ENCODE measurements at places on chromosomes 1 and 21.

GRCh38 chr1:108051631-108052377, 86.8 kb upstream of the VAV3 start:
- DNase-seq, result no peak

- no peak for DNase-seq
Observed at GRCh38 chr1:20956272-20956671, 169.2 kb upstream of the HP1BP3 start.

DNA sequence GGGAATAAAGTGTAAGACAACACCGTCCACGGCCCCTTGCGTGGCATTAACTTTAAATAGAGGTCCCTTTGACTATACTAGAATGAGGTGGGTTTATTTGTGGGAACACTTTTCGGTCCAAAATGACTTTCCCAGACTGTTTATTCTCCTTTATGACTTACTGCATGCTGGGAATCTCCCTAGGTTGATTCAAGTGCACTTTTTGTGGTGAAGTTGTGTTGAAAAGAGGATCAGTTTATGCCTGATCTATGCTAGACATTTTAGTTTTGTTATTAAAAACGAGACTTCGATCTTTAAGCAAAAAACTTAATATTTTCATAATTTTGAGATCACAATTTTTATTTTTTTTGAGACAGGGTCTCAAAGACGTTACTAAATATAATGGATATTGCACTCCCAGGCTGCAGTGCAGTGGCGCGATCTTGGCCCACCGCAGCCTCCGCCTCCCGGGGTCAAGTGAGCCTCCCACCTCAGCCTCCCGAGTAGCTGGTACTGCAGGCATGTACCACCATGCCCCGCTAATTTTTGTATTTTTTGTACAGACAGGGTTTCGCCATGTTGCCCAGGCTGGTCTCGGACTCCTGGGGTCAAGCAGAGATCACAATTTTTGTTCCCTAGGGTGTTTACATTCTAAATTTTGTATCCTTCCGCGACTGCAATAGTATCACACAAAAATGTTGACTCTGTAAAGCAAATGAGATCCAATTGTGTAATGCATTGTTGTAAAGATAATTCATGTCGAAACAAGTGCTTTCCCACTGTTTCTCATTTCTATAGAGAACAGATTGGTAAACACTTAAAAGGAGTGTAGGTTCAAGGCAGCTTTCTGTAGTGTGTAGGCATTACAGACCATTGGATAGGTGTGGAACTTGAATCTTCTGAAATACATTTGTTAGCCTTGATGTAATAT, 1.6 kb downstream of the CDC42 start:
- DNase-seq, result no peak

GRCh38 chr1:55718758-55719671, 503.9 kb upstream of the USP24 start:
- DNase-seq, result peak; percentile 100

GRCh38 chr21:25589887-25590286, 17.4 kb downstream of the MRPL39 start:
- DNase-seq, result no peak

DNA sequence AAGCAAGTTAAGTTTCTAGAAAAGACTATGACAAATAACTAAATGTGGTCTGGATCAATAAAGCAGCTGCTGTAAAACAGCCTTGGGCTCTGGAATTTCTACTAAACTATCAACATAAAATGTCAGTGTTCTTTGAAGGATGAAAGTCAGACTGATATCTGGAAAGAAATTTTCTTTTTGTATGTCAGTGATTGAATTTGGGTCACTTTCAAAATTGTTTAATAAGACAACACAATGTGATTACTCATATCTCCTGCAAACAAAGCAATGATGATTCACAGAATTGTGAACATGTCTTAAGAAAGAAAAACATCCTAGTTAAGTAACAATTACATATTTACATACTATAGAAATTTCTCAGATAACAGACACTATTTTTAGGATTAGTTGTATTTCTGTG, 826.4 kb downstream of the PLA2G4A start:
- DNase-seq, result no peak

DNA sequence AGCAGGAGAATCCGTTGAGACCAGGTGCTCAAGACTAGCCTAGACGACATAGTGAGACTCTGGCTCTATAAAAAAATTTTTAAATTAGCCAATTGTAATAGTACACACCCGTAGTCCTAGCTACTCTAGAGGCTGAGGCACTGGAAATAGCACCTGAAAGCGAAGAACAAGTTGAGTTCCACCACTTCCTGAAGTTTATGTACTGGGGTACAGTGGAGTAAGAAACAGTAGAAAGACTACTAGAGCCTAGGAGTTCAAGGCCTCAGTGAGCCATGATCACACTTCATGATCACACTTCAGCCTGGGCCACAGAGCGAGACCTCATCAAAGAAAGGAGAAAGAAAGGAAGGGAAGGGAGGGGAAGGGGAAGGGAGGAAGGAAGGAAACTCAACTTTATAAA, 19.8 kb downstream of the RSBN1 start:
- no peak for DNase-seq

DNA sequence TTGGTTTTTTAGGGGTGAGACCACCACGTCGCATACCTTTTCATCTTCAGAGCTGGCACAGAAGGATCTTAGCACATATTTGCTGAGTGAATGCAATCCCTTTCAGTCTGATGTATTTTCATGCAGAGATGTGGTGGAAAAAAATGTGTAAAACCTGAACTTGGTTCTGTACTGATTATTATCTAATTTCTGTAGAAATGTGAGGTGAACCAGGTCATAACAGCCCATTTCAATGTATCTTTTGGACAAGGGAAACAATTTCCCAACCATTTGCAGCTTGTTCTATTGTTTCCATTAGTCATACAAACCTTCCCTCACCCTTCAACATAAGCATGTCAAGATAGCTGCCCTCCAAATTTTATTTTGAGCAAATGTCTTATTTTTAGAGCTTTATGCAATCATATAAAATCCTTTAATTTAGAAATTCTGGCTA, 46.8 kb upstream of the RUNX1 start:
- DNase-seq, result peak; percentile 62

GRCh38 chr1:61358770-61359455, 276.6 kb downstream of the NFIA start:
- DNase-seq, result no peak

GRCh38 chr1:223707256-223708000, 4.9 kb upstream of the CAPN2 start:
- DNase-seq, result peak; percentile 99

DNA sequence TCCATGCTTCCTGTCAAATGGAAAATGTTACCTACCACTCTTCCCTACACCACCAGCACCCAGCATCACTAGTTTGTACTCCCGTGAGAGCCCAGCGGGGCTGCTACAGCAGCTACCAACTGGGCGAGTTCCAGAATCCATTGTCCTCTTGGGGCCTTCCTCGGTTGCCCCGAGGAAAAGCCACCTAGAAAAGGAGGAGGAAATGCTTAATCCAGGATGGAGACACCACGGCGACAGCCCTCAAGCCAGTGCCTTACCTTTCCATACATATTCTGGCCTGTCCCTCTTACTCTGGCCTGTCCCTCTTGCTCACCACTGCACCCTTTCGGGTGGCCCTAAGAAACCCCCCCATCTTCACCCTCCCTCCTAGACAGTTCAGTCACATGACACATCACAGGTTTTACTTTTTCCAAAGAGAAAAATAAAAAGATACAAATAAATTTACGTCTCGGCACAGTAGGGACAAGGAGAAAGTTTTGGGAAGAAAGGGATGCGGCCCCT, 478 bp downstream of the RIT1 start:
- no peak for DNase-seq

GRCh38 chr1:47424336-47424982, 8.4 kb downstream of the FOXE3 start:
- no peak for DNase-seq

DNA sequence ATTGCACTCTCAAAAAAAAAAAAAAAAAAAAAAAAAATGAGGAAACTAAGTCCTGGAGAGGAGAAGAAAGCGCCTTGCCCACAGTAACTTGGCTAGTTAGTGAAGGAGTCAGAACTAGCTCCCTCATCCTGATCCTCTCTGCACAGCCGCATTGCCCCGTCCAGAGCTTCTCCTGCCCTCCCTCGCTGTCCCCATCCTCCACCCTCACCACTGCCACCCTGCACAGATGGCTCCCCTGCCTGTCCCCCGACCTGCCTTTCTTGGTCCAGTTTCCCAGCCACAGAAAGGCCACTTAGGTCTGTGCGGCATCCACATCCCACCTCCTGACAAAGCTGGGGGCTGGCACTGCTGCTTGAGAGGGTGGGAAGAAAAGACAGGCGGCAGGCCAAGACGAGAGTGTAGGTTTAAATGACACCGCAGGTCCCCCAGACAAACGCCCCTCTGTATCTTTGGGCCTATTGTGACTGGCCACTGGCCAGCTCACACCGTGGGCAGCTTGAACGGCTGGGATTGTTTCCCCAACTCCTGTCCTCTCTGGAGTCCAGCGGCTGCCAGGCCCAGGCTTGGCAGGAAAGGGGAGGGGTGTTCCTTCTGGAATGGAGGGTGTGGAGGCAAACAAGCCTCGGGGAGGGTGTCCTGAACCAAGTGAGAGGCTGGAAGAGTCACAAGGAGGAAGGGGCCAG, 20.2 kb downstream of the NCMAP start:
- no peak for DNase-seq

DNA sequence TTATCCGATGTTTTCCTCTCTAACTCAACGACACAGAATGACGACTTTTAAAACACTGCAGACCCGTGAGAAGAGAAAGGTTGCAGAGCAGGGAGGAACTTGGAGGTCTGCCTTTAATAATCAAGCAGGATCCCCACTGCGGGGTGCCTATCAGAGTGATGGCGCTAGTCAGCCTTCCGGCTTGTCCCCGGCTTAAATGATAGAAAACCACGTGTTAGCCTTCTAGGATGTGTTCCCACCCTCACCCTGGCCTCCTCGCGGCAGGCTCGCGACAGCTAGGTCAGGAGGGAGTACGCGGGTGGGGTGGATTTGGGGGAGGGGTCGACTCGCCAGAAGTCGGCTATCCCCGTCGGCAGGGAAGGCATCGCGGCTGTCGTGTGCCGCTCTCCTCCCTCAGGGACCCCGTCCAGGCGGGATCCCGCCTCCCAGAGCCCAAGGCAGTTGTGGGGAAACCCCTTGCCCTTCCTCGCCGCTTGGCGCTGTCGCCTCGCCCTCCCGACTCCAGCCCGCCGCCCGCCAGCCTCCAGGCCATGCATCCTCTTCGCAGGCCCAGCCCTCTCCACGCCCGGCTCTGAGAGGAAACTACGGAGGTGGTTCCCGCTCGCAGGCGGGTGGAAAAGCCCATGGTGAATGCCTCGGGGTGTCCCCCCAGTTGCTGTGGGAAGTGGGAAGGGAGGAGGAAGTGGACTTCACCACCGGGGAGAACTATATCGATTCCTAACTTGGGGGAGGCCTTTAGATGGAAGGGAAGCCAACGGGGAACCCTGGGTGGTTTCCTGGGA, 1.1 kb upstream of the SMG7 start:
- peak; percentile 44 for DNase-seq

DNA sequence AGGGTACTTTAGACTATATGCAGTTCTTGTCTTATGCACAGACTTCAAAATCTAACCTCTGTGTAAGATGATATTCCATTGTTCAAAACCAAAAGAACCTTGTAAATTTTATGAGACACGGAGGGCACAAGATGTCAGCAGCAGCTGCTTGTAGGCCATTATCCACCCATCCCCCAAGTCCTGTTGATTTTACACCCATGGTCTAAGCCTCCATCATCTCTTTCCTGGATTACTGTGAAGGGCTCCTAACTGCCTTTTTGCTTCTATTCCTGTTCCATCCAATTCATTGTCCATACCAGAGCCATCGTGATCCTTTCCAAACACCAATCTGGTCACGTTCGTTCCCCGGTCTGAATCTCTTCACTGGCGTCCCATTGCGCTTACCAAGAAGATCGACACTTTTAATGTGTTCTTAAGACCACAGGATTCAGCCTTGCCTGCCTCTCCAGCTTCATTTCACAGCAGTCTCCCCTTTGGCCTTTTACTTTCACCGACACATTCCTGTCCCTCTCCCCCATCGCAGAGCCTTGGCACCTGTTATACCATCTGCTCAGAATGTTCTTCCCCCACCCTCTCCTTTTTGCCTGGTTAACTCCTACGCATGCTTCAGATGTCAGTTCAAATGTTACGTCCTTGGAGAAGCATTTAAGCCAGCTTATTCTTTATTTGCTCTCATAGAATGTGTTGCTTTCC, 107.3 kb upstream of the POU3F1 start:
- DNase-seq, result no peak

DNA sequence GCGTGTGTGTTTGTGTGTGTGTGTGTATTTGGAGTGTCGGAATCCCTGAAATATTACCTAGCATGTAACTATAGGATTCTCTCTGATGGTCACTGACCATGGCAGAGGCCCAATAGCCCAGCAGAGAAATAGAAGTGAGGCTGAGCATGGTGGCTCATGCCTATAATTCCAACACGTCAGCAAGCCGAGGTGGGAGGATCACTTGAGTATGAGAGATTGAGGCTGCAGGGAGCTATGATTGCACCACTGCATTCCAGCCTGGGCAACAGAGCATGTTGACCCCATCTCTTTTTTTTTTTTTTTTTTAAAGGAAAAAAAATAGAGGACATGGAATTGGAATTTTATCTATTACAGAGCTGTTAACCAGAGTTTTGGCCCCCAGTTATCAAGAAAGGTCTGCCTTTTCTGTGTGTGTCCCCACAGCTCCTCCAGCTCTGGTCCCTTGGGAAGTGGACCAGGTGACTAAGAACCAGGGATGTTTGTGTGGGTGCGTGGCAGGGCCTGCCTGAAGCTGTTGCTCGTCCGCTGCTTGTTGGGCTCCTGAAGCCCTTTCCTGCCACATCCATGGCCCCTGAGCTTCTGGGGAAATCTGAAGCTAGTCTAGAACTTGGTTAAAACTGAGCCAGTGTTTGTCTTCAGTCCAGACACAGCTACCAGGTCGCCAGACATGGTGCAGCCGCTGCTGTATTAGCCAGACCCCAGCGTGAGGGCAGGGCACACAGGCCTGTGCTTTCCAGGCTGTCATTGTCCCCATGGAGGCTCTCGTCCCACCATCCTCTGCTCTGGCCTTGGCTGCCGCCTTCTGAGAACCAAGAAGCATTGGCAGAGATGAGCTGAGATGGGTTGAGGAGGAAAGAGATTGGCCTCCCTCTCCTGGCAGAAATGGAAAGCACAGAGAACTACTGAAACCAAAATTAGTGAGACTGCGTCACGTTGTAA, 25.5 kb downstream of the CAPN9 start:
- peak; percentile 61 for DNase-seq

DNA sequence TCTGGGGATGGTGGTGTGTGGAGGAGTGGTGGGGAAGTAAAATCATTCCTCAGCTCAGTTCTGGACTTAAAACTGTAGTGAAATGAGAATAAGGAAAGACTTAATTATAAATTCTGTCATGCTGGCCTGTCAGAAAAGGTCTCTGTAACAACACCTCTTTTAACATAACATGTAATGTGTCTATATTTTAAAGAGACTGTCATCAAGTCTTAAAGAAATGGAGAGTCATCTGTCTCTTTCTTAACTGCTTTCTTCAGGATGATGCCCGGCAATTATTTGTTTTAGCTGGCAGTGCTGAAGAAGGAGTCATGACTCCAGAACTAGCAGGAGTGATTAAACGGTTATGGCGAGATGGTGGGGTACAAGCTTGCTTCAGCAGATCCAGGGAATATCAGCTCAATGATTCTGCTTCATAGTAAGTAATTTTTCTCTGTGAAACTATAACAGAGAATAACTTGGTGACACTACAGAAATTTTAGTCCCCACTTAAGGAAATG, 30.6 kb downstream of the GNAI3 start:
- peak; percentile 33 for DNase-seq

Data from stromal cell of bone marrow (primary cell).